ENCODE measurements at places on chromosomes 2 and 18. TPM values are rescaled to one million over a fixed set of nuclear protein-coding genes. Genes with fewer than 3 reads are reported as not detected.

The SCTR gene
- total RNA-seq = not detected

The CD28 gene
- total RNA-seq = not detected

The C2orf72 gene
- 1.1 TPM for total RNA-seq

The TLX2 gene
- 0.17 TPM for total RNA-seq

The DSG3 gene
- 0.07 TPM for total RNA-seq

The RESP18 gene
- total RNA-seq = not detected

The MAP3K19 gene
- not detected for total RNA-seq

The FOXI3 gene
- 17.1 TPM for total RNA-seq

The CRYGC gene
- not detected for total RNA-seq

The SLC4A5 gene
- total RNA-seq = 0.86 TPM

The CD8A gene
- 0.39 TPM for total RNA-seq

The CHRNG gene
- total RNA-seq = not detected

The ANKRD30B gene
- total RNA-seq = not detected

The LRP1B gene
- not detected for total RNA-seq

The AGXT gene
- not detected for total RNA-seq

The SMYD1 gene
- not detected for total RNA-seq

The C2orf92 gene
- total RNA-seq = 5.2 TPM

The HOXD11 gene
- not detected for total RNA-seq

The RTP5 gene
- total RNA-seq = not detected

The THUMPD2 gene
- 17.0 TPM for total RNA-seq

The ACADL gene
- 0.34 TPM for total RNA-seq

The HOXD10 gene
- not detected for total RNA-seq

The TRIB2 gene
- total RNA-seq = 57.3 TPM

The ATOH8 gene
- 0.54 TPM for total RNA-seq

The LBH gene
- total RNA-seq = 25.7 TPM

The AQP4 gene
- 2.1 TPM for total RNA-seq

The DRC1 gene
- total RNA-seq = not detected

The UPP2 gene
- not detected for total RNA-seq

The MTHFD2 gene
- 260 TPM for total RNA-seq

The FSIP2 gene
- 1.4 TPM for total RNA-seq

The DSC3 gene
- 3.7 TPM for total RNA-seq

The SCN3A gene
- not detected for total RNA-seq

The UGT1A4 gene
- not detected for total RNA-seq

The FANCL gene
- total RNA-seq = 53.4 TPM

The ALKAL2 gene
- total RNA-seq = 10.4 TPM

The ADRA2B gene
- 6.6 TPM for total RNA-seq

The VSNL1 gene
- 108 TPM for total RNA-seq

All from H1 (cell line).